ENCODE measurements at places on chromosomes 16 and 17.

DNA sequence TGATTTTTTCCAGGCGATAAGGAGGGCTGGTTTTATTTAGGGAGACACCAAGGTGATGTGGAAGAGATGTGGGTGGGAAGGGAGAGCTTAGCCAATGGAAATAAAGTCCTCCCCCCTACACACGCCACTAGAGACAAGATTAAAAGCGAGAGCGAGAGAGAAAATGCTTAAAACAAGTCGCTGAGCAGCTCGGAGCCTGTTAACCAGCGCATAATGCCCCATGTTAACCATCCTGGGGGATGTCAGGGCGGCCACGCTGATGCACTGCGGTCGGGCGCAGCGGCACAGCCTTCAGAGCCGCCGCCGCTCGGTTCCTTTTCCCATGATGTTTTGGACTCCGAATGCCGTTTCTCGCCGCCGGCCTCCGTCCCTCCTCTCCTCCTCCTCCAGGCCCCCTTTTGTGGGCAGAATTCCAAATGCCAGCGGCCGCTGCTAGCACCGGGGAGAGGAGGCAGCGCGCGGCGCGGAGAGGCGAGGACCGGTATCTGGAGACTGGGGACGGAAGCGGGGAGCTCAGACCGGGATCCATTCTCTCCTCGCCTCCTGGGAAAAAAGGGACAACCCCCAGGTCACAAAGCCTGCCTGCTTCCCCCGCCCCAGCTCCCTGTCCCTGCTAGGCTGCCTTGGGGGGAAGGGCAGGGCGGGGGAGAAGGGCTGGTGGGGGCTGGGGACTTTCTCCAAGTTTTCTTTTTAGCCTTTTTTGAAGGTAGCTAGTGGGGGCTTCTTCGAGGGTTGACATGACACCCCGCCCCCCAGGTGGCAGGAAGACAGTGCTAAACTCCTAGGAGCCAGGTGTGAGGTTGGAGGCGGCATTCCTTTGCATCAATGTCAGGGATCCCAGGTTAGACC is 98.1 kb upstream of the CCL2 start:
- DNase-seq, result no peak

- DNase-seq, result no peak
Measured at GRCh38 chr16:71792176-71792575, 16.5 kb downstream of the AP1G1 start.

GRCh38 chr16:84292011-84292410 is 2.7 kb upstream of the WFDC1 start:
- DNase-seq, result no peak

DNA sequence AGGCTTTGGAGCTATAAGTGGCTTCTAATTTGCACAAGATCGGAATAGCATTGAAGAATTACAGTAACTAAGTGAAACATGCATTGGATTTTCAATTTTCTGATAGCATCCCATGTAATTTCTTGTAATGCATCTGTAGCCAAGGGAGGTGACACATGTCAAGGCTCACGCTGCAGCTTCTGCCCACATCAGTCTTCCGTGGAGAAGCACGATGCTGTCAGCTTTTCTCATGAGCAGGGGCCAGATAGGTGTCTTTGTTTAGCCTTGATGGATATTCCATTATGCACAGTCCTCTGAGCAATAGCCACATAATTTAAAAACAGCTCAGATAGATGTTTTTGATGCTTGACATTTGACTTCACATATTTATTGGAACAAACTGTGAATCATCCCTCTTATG is 1046.9 kb upstream of the EEF2KMT start:
- no peak for DNase-seq

GRCh38 chr17:35879773-35880654 is at the start of gene CCL5:
CCL5 (minus strand) TSS chr17:35880360.
- no peak for DNase-seq

- no peak for DNase-seq
Measured at GRCh38 chr16:79914961-79915720, 314.6 kb upstream of the MAF start.

GRCh38 chr17:76716146-76716838 is 5.5 kb upstream of the MXRA7 start:
- no peak for DNase-seq

DNA sequence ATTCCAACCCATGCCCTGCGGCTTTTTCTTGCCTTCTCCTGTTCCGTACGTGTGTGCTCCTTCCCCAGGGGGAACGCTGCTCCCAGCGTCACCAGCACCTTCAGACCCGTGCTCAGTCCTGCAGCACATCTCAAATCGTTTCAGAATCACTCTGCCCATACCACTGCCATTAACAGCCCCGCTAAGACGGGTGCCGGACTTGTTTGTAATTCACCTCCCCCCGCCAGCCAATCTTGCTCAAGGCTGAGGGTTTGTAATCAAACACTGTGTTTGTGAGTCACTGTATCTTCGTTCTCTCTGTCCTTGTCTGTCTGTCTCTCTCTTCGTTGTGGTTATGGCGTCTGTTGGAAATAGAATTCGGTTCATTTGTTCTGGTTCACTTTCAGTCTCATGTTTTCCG is 17.3 kb downstream of the CARD14 start:
- no peak for DNase-seq

- DNase-seq, result no peak
Measured at GRCh38 chr17:57597531-57598453, 147.3 kb downstream of the CCDC182 start.

GRCh38 chr17:28372203-28372944 is 880 bp downstream of the SARM1 start:
- DNase-seq, result no peak

- DNase-seq, result no peak
Measured at GRCh38 chr16:66326991-66327513, 39.4 kb upstream of the CDH5 start.

- DNase-seq, result no peak
Measured at GRCh38 chr16:74461826-74462225, 40.5 kb upstream of the CLEC18B start.

DNA sequence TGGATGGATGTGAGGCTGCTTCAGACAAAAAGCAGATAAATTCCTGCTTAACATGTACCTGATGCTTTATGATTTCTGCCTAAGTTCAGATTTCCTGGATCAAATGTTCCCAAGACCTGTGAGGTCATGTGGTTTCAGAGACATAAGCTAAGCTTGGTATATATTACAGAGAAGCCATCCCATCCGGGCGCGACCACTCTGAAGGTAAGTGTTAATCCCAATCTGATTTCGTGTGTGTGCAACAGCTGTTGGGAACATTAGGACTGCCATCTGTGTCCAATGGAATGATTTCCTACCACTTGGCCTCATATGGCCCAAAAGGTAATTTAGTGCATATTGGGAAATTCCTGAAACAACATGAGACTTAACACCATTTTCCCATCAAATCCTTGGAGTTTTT is 199.1 kb downstream of the HS3ST3B1 start:
- no peak for DNase-seq

DNA sequence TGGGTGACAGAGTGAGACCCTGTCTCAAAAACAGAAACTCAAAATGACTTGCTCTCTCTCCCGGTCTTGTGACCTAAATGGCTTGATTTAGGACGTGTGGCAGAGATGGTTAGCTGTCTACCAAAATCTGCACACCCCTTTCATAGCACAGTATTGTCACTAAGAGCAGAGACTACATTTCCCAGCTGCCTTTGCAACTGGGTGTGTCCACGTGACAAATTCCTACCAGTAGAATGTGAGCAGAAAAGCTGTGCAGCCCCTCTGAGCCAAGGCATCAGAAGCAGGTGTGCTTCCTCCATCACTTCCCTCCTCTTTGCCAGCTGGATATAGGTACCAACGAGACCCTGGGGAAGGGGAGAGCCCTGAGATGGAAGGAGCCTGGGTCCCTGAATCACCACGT is 25.5 kb downstream of the GPR142 start:
- no peak for DNase-seq

GRCh38 chr16:84095466-84095865 is 21.3 kb downstream of the MBTPS1 start:
- DNase-seq, result no peak

GRCh38 chr16:1621851-1622250 is 9.7 kb downstream of the CRAMP1 start:
- no peak for DNase-seq

- no peak for DNase-seq
Measured at GRCh38 chr17:40915199-40915661, 22.2 kb downstream of the KRT23 start.

GRCh38 chr16:84086341-84086740 is 30.4 kb downstream of the MBTPS1 start:
- no peak for DNase-seq

DNA sequence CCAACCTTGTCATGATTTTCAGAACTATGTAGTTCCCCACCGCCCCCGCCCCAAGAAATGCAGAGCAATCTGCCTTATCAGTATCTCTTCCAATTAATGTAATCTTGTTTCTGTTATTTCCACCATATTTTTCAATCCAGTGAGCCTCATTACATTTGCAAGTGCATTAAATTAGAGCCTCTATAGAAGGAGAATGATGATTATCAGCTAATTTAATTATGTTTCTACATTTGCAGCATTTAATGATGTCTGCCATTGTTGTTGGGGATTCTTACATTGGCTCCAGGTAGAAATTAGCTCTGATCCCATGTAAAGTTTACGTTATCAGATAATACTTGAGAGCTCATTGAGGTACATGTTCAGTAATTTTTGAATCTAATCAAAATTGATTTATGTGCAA is 707.0 kb upstream of the RBFOX1 start:
- no peak for DNase-seq

DNA sequence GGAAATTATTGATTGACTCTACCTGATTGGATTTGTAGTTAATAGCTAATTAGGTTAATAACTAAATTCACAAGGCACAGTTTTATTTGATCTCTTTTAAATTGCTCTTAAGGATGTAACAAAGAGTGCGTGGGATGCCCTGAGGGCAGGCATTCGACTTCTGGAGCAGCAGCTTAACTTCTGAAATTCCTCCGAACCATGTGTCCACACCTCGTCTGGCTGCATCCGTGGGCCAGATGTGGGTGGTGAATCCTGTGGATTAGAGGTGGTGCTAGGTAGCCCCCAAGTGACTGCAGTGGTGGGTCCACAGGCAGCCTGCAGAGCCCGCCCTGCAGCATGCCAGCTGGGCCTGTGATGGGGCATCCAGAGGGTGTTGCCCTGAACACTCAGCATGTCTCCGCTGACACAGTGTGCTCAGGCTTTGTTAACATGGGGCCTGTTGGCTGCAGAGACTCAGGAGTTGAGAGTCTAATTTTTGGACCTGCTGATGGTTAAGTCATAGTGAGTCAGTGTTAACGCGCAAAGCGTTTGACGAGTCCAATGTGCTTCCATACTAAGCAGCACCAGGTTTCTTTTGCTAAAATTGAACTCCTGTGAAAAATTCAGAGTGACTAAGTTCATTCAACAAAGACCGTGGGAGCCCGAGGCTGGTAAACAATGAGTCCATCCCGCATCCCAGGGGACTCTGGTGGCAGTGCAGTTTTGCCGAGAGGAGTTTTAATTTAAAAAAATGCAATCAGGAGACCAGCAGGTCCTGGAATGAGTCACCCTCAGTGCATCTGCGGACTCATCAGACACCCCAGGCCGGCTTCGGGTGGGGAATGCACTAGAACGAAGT is 3.8 kb upstream of the NPB start:
- DNase-seq, result no peak

- DNase-seq, result no peak
Measured at GRCh38 chr16:84540194-84540593, 35.7 kb upstream of the MEAK7 start.

DNA sequence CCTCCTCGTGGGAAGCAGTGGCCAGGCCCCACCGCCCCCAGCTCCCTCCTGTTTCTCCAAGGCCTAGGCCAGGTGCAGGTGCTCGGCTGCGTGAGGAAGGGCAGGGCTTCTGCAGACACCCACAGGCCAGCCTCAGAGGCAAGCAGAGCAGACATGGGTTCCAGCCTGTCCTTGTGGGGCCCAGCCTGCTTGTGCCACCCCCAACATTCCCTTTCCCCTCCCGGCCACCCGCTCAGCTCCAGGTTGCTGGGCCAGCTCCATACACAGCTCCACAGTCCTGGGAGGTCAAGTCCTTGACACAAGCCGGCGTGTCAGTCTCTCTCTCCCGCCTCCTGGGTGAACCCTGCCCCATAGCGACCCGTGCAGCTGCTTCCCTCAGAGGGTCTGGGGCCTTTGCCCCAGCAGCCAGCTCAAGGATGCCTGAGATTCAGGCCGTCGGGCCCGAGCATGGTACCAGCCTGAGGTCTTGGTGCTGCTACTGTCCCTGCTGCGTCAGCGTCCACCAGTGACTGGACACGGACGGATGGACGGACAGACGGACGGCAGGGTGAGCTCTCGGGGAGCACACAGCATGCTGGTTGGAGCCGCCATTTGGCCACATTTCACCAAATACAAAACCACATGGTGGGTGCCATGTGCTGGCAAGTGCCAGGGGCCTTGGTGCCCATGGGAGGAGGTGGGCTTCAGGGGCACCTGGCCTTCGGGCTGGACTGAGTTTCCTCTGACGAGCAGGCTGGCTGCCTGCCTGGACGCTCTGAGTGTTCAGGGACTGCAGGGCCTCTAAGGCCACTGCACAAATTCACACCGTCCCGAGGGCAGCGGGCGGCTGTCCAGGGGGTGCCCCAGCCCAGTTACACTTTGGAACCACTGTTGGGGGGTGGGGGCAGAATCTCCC is 8.0 kb downstream of the SECTM1 start:
- no peak for DNase-seq

DNA sequence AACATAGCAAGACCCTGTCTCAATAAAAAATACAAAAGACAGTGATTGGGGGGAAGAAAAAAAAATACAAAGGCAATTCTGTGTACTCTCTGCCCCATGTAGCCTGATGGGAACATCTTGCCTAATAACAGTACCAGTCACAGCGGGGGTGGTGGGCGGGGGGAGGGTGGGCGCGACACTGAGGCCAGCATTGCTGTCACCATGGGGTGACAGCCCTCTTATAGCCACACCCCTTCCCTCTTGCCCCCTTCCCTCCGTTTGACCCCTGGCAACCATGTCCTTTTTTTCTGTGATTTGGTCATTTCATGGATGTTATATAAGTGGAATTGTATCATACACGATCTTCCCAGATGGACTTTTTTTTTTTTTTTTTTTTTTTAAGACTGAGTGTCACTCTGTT is 80.9 kb downstream of the DNAH17 start:
- no peak for DNase-seq

DNA sequence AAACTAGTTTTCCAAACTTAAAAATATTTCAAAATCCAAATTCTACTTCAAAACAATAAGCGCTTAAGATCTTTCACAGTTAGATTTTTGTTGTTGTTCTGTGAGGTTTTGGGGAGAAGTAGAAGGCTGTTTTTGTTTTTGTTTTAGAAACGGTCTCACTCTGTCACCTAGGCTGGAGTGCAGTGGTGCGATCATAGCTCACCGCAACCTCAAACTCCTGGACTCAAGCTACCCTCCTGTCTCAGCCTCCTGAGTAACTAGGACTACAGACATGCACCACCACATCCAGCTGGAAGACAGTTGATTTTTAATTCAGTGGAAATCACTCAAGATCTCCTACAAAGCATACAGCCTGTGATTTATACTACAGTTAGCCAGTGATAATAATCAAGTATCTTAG is 2.7 kb downstream of the SHCBP1 start:
- no peak for DNase-seq

DNA sequence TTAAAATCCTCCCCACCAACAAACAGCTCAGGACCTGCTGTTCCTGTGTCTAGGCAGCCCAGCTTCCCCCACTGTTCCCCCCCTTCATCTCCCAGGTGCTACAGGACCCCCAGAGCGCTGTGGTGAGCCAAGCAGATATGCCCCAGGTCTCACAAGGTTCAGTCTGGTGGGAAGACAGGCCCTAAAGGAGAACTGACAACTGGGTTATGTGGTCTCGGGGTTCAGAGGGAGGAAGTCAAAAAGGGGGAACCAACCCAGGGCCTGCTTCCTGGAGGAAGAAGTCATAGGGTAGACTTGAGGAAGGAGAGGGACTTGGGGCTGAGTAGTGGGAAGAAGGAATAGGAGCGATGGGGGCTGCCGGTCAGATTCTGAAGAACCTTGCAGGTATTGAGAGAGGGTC is 2.6 kb downstream of the RIPOR1 start:
- DNase-seq, result no peak
